ENCODE measurements at places on chromosomes 6 and 20.

DNA sequence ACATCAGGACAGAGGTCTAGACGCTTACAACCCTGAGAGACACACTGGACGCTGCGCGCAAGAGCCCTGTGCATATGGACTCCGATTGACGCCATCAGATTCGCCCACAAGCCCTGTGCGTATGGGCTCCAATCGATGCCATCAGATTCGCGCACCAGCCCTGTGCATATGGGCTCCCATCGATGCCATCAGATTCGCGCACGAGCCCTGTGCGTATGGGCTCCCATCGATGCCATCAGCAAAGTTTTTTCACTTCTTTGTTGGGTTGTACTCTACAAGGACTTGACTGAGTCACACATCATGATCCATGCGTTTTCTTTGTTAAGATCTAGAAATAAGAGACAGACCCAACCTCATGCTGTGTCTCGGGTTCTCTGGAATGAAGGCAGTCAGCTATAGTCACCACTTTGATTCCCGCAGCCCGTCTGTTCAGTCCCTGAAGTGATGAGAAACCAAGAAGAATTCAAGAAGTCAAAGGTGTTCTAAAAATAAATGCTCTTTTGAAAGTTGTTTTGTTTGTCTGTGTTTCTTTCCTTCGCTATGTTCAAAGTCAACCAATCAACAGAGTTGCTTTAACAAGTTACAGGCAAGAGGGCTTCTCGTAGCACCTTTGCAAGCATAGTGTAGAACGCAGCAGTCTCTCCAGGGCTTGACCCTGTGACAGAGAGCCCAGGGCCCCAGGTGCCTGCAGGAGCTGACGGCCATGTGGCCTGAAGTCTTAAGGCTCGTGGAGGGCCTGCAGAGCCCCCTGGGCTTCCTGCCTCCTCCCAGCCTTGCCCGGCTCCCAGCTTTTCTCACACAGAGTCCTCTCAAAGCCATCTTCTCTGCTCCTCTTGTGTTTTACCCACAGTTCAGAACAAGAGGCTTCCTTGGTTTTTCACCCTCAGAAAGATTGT lies 7.9 kb downstream of the RPS6KA2 start:
- peak; percentile 22 for DNase-seq

- DNase-seq: no peak
Observed at GRCh38 chr6:11714116-11714797, 64.3 kb downstream of the ADTRP start.

DNA sequence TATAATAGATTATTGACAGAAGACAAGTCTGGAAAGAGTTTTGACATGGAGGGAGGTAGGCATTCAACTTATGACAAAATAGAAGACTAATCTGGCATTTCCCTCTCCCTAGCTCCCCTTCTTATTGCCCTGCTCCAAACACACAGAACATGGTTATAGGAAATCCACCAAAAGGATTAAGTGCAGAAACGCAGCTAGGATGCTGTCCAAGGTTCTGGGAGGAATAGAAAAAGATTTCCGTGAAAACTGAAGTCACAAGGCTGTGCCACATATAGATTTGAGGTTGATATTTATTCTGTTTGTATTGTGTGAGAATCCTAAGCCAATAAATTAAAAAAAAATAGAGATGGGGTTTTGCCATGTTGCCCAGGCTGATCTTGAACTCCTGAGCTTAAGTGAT lies 107.9 kb upstream of the MAP3K7 start:
- DNase-seq: no peak

- no peak for DNase-seq
Observed at GRCh38 chr20:8218861-8219260, 86.8 kb downstream of the PLCB1 start.

DNA sequence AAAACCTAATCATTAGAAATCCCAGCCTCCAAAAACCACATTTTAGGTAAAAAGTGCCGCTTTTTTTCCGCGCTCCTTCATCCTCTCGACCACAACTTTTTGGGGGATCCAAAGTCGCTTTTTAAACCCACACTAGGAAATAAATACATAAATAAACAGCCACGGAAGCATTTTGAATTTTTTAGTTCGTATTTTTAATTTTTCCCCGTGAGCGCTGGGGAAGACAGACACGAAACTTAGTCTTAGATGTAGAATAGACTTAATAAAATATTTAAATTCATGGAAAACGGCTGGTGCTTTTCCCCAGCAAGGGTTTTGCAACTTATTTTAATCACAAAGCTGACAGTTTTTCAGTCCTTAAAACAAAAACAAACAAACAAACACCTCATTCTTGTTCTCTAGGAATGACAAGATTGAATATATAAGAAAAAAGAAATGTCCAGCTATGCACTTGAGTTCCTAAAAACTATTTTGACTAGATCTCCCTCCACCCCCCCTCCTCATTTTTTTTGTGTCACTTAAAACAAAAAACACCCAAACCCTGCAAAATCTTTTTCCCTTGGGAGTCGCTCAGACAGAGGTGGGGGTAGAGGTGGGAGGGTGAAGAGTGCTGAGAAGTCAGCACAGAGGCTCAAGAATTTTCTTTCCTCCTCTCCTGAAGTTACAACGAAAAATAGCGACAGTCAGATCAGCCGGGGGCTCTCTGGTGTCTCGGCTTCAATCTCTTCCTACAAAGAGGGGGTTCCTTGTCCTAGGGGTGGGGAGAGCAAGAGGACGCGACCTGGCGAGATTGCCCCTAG lies 43.4 kb upstream of the SUPT3H start:
- DNase-seq: no peak

- no peak for DNase-seq
Observed at GRCh38 chr6:159097256-159097655, 52.5 kb upstream of the TAGAP start.

GRCh38 chr6:106192824-106193223 lies 106.7 kb downstream of the PRDM1 start:
- DNase-seq: no peak

DNA sequence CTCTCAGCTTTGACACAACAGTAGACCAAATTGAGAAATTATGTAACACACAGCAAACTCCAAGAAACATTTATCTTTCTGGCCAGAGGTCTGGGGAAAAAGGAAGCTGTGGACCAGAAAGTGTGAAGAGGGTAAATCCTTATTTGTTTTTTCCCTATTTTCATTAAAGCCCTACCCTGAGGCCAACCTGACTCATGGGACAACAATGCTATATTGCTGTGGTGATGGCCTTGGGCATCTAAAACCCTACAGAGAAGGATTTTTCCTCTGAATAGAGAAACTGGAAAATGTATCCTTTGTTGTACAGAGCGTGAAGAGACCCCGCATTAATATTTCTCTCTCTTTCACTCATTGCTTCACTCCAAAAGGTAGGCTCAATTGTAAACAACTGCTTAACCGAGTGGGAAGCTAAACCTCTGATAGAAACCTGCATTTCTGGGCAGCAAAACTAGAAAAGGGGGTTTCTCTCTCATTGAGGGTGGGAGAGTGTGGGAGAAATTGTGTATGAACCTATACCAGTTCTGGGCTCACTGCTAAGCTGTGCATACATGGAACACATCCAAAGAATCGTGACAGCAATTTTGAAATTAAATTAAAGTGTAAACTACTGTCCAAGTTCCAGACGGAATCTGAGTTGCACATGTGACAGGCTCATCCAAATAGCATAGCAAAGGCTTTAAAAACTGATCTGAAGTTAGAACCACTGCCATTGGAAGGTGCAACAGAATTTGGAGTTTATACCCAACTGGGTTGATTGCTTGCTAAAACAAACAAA lies 175.5 kb downstream of the CLVS2 start:
- DNase-seq: no peak

- no peak for DNase-seq
Observed at GRCh38 chr6:139194740-139195139, 59.9 kb downstream of the HECA start.

GRCh38 chr20:6908673-6909072 lies 141.2 kb downstream of the BMP2 start:
- no peak for DNase-seq

DNA sequence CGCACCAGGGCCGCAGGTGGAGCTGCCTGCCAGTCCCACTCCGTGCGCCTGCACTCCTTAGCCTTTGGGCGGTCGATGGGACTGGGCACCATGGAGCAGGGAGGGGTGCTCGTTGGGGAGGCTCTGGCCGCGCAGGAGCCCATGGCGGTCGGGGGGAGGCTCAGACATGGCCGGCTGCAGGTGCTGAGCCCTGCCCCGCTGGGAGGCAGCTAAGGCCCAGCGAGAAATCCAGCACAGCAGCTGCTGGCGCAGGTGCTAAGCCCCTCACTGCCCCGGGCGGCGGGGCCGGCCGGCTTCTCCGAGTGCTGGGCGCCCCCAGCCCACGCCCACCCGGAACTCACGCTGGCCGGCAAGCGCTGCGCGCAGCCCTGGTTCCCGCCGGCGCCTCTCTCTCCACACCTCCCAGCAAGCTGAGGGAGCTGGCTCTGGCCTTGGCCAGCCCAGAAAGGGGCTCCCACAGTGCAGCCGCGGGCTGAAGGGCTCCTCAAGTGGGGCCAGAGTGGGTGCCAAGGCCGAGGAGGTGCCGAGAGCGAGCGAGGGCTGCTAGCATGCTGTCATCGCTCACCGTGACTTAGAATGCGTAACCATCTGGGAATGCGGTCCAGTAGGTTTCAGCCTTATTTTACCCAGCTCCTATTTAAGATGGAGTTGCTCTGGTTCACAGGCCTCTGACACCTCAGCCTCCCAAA lies 77.3 kb downstream of the C6orf52 start:
- DNase-seq: no peak

- no peak for DNase-seq
Observed at GRCh38 chr20:50367104-50367674, 143.0 kb upstream of the PTPN1 start.

- no peak for DNase-seq
Observed at GRCh38 chr6:53639520-53639919, 26.0 kb downstream of the KLHL31 start.

DNA sequence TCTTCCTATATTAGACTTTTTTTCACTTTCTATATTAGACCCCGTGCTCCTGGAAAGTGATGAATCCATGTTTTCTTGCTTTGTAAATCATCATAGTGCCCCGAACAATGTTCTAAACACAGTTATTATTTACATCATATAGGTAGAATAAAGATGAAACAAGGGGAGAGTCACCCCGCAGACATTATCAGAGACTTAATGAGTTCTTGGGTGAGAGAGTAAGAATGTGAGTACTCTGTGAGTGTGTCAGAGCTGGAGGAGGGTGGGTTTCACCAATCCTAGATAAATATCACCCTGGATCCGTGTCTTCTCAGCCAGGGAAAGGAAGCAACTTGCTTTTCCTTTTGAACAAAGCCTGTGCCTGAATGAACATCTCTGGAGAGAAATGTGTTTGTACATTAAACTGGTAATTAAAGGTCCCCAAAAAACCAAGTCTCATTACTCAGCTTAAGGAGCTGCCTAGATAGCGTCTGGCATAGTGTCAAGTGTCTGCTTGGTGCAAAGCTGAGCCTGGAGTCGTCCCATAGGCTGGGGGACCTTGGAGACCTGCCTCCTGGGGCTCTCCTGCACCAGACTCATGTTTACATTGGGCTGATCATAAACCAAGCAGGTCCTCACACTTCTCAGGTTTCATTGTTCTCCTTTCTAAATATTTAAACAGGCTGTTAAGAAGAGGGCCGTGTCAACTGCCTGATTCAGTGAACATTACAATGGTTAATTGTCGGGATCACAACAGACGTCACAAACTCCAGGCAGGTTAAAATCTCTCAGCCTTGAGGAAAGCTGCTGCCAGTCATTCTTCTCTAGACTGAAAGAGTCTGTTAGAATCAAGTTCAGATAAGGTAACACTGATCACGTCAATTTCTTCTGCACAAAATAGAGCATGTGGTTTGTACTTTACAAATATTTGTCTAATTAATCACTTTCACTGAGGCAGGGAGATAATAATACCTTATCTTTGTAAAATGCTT lies 179.7 kb upstream of the MYLIP start:
- no peak for DNase-seq

- DNase-seq: no peak
Observed at GRCh38 chr6:39555136-39555535, 170.1 kb downstream of the KIF6 start.

DNA sequence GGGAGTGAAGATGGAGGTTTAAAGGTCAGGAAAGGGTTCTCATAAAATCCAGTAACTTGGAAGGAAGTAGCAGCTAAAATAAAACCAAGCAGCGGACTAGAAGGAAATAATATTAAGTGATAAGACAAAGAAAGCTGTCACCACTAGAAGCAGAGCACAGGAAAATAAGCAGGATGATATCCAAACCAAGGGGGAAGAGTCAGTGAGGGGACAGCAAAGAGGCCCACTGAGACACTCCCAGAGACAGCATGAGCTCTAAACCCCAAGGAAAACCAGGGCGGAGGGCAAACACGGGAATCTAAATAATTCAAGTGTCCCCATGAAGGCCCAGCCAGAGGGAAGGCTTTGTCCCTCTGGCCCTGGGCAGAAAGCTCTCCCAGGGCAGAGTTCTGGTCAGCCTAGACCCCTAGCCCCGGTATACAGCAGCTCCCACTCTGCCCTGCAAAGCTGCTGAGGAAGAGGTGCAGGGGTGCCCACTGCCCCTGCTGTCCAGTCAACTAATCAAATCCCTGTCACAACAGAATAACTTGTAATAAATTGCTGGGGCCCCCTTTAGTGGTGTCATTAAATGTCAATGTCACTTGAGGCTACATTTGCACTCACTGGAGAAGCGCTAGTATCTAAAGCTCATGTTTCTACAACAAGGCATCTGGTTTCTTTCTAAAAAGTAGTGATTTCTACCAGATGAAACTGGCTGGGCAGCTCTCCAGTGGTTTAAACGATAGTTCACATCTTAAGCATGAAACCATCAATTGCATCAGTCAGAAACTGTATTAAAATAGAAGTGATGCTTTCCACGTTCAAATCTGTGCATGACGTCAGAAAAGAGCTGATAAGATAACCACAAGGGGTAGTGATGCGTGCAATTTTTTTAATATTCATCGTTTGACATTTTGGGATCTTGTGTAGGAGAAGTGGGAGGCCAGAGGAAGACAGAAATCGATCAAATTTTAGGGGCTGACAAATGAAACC lies 13.6 kb downstream of the PDE10A start:
- DNase-seq: no peak

DNA sequence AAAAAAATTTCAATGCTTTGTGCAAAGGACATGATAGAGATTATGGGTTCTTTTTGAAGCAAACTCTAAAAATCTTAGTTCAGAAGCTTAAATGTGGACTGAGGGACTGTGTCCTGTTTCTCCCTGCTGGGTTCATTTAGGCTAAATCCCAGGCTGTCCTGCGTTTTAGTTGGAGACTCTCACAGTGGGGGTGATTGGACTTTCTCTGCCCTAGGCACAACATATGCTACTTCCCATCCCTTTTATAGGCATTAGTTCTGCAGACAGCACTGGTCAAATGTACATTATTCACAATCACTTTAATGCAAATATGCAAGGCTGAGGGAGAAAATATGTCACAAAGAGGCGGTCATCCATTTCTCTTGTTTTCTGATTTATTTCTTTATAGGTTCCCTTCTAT lies 71.3 kb downstream of the TFAP2B start:
- DNase-seq: no peak

- no peak for DNase-seq
Observed at GRCh38 chr6:93523365-93523764, 104.0 kb upstream of the EPHA7 start.

GRCh38 chr6:75619230-75619899 lies 17.7 kb downstream of the SENP6 start:
- no peak for DNase-seq

GRCh38 chr6:144036835-144037195 lies 28.8 kb upstream of the PLAGL1 start:
- DNase-seq: no peak

GRCh38 chr6:16480763-16481560 lies 242.6 kb downstream of the GMPR start:
- DNase-seq: no peak

All from amniotic stem cell (primary cell).